ENCODE measurements at places on chromosomes 7 and 10.

DNA sequence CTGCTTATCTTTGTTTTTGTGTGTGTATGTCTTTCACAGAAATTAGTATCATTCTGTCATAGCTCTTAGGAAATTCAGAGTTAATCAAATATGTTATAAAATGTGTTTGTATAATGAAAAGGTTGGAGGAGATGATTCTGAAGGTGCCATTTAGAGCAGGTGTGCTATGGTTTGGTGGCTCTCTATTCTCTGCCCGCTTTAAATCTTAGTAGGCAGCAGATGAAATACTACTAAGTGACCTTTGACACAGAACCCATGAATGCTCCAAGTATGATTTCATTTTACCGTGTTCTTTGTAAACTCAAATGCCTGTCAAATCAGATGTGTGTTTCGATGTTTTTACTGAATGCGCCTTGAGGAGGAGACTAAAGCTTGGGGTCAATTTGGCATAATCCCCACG lies 24.5 kb downstream of the ZEB1 start:
- DNase-seq: no peak

GRCh38 chr7:132130497-132130896 lies 445.8 kb downstream of the PLXNA4 start:
- no peak for DNase-seq

GRCh38 chr10:112956631-112957350 lies 6.7 kb downstream of the TCF7L2 start:
- DNase-seq: no peak

DNA sequence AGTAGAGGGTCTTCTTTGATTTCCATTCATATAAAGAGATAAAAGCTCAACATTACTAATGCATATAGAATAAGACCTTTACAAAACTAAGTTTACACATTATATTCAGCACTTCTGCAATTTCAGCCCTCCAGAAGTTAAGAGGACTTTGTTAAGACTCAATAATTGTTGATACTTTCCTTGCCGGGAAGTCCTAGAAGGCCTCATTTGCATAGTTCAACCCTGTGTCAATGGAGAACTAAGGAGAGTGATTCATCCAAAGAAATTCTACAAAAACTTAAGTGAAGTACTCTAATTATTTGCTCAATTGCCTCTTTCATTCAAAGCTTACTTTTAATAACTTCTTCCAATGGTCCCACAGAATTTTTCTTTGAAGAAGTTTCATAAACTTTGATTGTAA lies 1060.3 kb upstream of the CELF2 start:
- DNase-seq: no peak

DNA sequence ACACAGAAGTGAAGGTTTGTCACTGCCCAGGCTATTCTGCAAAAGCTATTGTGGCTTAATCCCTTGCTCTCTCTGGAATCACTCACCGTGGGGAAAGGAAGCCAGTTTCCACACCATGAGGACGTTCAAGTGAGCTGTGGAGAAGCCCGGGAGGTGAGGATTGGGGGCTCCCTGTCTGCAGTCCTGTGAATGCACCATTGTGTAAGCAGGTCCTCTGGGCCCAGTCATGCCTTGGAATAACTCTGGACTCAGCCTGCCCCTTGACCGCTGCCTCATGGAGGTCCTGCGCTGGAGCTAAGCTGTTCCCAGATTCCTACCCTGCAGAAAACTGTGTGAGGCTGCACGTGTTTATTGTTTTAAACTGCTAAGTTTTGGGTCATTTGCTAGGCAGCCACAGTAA lies 33.5 kb downstream of the LYZL2 start:
- no peak for DNase-seq

DNA sequence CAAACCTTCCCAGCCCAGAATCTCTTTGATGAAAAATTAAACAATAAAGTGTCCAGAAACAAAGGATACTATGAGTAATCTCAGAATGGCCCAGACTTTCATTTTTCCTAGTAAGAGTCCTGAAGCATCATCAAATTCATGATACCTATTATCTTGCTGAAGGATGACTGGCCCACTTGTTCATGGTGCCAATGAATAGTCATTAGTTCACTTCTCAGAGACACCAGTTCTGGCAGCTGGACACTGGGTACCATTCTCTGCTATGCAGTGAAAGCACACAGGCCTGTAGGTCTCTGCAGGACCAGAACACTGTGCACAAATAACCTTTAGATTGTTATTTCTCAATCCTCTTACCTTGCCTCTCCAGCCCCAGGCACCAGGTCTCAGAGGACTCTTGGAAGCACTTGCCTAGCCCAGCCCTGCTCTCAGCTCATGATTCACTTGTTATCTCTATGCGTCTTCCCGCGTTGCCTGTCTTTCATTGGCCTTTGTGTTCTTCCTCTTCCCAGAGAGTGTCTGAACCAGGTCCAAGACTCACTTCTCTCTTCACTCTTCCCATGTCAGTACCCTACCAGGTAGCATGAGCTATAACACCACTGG lies 98.1 kb upstream of the AGBL3 start:
- no peak for DNase-seq

DNA sequence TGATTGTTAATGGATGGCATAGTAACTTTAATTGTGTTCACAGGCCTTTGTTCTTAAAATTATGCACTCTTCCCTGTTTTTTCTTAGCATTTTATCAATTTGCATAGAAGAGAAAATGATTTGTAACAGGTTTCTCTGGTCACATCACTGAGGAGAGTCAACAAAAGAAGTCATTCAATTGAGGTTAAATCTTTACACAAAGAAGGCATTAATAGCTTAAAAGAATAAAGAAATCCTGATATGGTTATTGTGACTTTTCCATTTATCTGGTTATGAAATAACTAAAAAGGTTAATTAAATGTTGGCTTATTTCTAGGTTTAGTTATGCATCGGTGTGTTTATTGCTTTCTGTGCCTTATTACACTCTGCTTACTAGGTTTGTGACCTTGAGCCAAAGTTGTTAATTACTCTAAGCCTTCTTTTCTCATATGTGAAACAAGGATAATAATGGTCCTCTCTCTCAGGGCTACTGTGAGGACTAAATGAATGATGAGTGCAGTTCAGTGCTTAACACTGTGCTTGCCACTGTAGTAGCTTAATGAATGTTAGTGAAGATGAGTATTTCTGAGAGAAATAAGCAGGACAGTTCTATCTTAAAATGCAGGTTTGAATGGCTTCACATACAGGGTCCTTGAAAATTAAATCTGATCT lies 12.1 kb downstream of the BMPR1A start:
- DNase-seq: no peak

DNA sequence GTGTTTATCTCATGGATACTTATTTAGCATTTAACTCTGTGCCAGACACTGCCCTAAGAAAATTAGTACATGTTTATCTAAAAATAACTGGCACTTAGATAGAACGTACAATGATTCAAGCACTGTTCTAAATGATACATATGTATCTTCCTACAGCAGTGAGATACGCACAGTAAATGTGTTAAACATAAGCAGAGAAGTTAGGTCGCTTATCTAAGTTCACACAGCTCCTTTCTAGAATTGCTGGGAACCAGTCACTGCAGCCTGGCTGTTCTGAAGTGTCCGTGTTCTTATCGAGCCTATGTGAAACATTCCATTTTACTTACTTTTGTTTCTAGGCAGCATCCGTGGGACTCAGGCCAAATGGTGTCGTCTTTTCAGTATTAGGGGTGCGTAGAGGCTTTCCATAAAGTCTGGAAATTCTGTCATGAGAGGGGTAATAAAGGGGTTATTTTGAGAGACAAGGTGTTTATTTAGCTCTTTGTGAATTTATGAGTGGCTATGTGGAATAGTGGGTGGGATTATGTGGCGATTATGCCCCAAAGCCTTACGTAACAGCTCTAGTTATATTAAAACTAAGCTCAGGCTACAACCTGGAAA lies 186.9 kb downstream of the SND1 start:
- no peak for DNase-seq

DNA sequence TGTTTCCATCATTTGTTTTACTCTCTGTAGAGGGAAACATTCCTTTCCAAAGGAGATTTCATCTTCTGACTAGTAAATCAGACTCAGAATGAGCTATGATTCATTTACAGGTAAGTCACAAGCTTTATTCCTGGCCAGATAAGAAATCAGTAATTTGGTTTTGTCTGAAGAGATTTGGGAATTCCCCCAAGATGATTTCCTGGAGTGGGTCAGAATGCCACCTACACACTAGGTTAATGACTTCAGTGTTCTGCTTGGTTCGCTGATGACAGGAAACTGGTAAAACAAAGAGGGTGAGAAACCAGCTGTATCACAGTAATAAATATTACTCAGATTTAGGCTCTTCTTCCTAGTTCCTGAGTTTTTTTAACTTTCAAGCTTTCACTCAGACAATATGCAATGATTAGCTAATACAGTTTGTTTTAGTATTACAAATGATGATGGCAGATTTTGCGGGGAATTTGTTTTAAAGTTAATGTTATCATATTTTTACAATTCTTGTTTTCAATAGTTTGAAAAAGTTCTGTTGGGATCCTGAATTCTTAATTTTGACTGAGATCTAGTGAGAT lies 8.3 kb upstream of the ASZ1 start:
- no peak for DNase-seq

DNA sequence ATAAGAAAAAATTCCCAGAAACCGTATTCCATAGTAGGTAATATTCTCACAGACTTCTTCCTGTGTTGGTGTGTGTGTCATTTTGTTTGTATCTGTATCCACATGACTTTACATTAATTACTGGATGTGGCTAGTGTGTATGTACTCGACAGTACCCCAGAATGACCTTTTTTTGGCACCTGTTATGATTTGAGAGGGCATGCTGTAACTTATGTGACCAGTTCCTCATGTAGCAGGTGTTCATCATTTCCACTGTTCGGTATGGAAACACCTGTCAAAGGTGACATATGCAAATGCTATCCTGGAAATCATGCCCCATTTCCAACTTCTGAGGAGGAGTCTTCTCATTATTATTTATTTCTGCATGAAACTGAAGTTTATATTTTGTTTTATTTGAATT lies 89.3 kb downstream of the ZMYND11 start:
- no peak for DNase-seq

DNA sequence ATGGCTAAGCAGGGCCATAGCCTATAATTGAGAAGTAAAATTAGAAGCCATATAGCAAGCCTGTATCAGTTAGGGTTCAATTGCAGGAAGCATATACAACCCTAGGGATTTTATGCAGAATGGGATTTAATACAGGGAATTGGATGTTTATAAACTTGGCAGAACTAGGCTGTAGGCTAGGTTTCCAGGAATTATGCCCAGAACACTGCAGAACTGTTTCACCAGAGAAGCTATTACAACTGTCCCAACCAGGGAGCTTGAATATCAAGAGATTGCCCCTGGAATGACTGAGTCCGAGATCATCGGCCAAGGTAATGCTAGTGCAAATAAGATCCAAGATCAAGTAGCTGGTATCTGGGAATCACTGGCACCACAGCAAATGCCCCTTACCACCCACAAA lies 64.0 kb downstream of the PRR15 start:
- DNase-seq: no peak

GRCh38 chr10:110067960-110068770 lies 60.4 kb downstream of the ADD3 start:
- DNase-seq: no peak

DNA sequence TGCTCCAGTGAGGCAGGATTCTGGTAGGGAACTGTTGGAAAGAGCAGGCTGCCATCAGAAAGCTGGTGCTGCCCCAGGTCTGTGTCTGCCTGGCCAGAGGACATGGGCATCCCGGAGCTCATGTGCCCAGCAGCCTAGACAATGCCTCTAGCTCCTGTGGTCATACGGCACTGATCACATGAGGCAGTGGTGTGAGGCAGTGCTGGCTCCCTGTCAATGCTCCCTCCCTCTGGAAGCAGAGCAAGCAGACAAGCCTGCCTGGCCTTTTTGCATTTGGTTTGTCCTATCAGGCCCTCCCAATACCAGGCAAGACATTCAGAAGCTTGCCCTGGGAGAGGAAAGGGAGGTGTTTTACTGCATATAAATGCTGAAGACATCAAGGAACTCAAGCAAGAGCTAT lies 19.5 kb upstream of the MMP21 start:
- DNase-seq: no peak

DNA sequence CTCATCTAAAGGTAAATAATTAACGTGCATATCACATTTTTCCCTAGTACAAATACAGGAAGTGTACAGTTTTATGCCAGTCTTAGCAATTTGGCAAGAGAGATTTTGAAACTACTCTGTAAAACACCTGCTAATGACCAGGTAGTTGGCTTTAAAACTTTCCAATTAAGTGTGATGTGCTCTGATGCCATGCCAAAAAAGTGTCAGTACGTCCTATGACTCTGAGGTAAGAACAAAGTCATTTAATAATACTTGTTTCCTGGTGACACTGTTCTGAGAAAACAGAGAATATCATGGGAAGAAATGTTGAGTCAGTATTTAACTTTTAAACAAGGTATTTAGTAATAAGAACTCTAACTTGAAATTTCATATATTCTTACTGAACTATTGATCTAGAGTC lies 9.6 kb downstream of the PDZD8 start:
- no peak for DNase-seq

All from stimulated activated CD4-positive, alpha-beta T cell treated with anti-CD3 and anti-CD28 coated beads, Interleukin-4, amount 100 ng/mL, for 1 hour (primary cell).